ENCODE measurements at places on chromosomes 5 and 9.

- DNase-seq: no peak
Observed at GRCh38 chr5:36619012-36619635, 12.7 kb downstream of the SLC1A3 start.

DNA sequence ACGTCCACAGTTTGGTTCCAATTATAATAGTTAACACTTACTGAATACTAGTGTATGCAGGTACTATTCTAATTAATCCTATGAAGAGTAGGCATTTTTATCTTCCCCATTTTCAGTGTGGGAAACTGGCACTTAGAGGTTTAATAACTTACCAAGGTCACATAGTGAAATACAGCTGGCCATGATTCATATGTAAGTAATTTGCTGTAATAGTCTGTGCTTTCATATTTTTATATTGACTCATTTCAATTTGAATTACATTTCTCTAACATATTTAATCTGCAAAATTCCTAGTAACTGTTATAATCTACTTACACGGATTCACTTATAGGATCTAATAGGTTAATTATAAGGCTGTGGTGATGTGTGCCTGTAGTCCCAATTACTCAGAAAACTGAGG, 19.4 kb downstream of the CCNH start:
- DNase-seq: peak; percentile 9

DNA sequence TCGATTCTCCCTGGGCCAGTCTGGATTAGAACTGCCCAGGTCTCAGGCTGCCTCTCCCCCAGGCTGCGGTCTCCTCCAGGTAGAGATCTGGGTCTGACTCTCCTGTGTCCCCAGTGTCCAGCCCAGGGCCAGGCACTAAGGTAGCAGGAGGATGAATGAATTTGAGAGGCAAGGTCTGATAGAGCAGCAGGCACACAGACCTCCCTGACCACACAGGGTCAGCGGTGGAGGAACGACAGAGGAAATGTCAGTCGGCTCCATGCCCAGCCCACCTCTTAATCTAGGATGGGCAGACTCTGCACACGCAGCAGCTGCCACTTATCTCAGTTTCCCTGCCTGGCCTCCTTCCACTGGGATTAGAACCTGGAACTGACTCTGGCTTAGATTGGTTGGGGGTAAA, 272.7 kb upstream of the MVB12B start:
- no peak for DNase-seq

GRCh38 chr5:67426961-67427849, 230.6 kb upstream of the CD180 start:
- DNase-seq: no peak

- no peak for DNase-seq
Observed at GRCh38 chr5:35177783-35178182, 52.5 kb downstream of the PRLR start.

GRCh38 chr5:13566871-13567339, 377.6 kb downstream of the DNAH5 start:
- no peak for DNase-seq

GRCh38 chr5:121399879-121400278, 451.8 kb upstream of the FTMT start:
- no peak for DNase-seq

- DNase-seq: no peak
Observed at GRCh38 chr9:124357721-124358361, 57.4 kb downstream of the PSMB7 start.

DNA sequence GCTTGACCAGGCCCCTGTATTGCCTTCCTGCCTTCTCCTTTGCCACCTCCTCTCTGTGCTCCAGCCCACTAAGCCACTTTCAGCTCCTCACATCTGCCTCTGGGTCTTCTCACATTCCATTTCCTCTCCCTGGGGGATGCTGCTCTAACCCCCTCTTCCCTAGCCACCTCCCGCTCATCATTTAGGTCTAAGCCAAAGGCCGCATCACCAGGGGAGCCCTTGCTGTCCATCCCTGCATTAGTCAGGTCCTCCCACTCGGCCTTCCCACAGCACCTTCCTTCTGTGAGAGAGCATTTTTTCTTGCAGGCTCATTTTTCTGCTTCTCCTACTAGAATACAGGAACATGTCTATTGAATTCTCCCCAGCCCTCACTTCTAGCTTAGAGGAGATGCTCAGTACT, 72.6 kb upstream of the GALNT10 start:
- no peak for DNase-seq

DNA sequence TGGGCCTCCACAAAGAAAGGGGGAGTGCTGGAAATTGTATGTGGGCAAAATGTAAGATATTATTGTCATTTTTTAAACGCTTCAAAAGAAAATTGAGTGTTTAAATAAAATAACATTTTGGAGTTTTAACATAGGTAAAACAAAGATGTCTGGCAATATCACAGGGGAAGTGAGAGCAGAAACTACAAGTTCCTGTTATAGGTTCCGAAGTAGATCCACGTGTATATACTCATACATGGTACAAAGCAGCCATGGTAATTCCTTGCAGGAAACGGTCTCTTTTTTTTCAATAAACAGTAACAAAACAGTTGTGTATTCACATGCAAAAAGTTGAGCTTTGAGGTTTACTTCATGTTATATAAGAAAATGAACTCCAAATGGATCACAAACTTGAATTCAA, 78.4 kb downstream of the MTRR start:
- DNase-seq: no peak

DNA sequence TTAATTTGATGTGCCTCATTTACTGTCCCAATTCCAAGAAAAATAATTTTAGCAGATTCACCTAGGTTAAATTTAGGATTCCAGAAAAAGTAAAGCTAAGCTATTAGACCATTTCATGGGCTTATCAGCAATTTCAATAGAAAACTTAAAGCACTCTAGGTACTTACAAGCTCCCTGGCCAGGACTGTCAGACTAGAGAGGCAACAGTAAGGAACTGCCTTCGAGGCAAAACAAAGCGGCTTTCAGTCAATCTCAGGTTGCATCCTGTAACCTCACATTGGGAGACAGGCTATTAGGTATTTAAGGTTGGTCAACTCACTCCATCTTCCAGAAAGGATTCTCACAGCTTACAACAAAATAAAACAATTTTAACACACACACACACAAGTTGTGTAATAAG, 48.7 kb upstream of the FSD1L start:
- DNase-seq: no peak

- DNase-seq: no peak
Observed at GRCh38 chr5:54002779-54003178, 307.6 kb downstream of the ARL15 start.

DNA sequence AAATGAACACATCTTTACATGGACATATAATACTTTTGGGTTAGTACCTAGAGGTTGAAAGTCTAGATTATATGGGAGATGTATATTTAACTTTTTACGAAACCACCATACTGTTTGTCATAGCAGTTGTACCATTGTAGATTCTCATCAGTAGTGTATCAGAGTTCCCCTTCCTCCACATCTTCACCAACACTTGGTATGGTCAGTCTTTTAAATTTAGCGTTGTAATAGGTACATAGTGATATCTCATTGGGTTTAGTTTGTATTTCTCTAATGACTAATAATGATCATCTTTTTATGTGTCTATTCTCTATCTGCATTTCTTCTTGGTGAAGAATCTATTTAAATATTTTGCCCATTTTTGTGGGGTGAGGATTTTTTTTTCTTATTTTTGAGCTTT, 137.5 kb downstream of the NR3C1 start:
- DNase-seq: no peak

DNA sequence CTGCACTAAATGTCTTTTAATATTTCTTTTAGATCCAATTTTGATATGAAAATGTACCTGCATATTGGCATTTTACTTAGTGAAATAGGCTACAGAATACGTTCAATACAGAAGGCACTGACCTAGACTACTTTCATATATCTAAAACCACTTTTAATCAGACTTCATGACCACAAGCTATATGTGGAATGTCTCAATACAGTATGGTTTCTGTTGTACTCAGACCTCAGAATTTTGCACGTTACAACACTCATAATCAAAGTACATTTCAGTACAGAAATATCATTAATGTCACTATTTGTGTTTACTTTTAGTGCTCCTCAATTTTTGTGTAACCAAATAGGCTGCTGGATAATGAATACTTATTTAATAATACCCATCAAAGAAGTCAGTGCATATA, 74.8 kb downstream of the MEF2C start:
- DNase-seq: no peak

- no peak for DNase-seq
Observed at GRCh38 chr5:31918739-31919138, 255.4 kb downstream of the GOLPH3 start.

DNA sequence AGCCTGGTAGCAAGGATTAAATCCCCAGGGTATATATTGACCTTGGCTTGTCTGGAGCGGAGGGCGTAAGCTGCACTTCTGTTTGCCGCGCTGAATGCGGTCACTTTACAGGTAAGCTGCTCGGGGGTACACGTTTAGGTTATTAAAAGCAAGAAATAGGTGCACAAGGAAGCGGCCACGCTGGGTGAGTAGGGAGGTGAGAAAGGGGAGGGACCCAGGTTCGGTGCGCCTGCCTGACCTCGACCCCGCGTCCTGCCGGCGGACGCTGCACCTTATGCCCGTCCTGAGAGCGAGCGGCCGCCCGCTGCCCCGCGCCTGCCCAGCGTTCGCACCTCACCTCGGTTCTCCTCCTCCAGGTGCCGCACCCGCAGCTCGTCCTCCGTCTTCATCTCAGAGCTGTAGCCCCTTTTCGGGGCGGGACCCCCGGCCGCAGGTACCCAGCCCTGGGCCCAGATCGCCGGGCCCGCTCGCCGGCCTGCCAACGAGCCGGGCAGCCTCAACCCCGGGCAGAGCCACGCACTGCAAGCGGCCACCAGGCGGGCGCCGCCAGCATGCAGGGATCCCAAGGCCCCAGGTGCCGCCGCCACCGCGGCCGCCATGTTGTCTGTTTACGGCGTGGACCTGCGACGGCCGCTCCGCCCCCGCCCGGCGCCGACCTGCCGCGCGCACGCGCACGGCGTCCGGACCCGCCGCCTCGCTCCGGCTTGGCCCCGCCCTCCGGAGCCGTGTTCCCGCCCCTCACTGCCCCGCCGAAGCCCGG, at the start of gene AUH:
Gene AUH, minus strand, starts transcription at position 628 of the 760 bp plus-strand sequence. Its CDS starts 29 bp downstream, at position 599.
- DNase-seq: peak; percentile 88

- DNase-seq: peak; percentile 42
Observed at GRCh38 chr5:69415584-69415958, 655 bp downstream of the MARVELD2 start.

GRCh38 chr9:126154182-126154827, 172.3 kb upstream of the MVB12B start:
- DNase-seq: no peak

GRCh38 chr9:112489039-112489546, 2.5 kb downstream of the KIAA1958 start:
- DNase-seq: no peak

GRCh38 chr5:96433066-96433447, at the start of gene PCSK1:
TSS of gene PCSK1 (minus strand) at chr5:96433248. CDS start at chr5:96433042, 206 bp downstream.
- no peak for DNase-seq

DNA sequence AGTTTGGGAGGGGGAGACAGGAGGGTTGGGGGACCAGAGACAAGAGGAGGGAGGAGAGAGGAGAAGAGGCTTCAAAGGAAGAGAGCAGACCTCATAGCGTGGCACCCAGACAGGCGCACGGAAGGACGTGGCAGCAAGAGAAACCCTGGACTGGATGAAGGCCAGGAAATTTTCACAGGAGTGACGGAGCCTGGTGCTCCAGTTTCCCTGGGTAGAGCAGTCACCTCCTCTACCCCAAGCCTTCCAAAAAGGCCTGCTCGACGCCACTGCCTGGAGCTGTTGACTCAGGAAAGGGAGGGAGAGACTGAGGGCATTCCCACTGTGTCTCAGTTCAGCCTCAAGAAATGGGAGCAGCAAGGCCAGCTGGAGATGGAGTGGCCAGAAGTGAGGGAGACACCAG, 19.3 kb downstream of the AK8 start:
- no peak for DNase-seq

DNA sequence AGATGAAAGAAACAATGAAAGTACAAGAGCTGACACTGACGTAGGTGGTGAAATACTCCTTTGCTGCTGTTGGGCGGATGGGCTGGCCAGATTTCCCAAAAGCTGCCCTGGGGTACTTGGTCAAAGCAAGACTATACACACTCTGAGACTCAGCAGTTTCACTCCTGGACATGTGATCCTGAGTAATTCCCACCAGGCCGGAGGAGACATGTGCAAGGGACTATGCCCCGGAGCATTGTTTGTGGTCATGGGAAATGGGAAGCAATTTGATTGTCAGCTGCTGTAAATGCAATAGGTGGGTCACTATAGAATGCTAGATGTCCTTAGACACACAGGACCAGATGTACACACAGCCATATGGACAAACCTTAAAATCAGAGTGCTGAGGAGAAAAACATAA, 116.1 kb downstream of the DCP2 start:
- DNase-seq: no peak

- DNase-seq: no peak
Observed at GRCh38 chr9:88947581-88948573, 43.4 kb upstream of the S1PR3 start.

DNA sequence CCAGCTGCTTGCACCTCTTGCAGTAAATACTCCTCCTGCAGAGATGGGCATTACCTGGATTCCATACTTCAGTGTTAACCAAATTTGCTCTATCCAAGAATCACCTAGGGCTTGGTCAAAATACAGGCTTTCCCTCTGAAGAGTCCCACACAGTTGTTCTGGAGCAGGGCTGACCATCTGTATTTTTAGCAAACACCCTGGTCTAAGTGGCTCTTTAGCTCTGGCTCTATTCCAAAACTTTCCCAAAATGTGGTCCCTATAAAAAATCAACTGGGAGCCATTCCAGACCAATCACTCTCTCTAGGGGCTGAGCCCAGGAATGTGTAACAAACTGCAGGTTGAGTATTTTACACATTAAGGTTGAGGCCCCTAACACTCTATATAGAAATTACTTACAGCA, 153.7 kb downstream of the SPOCK1 start:
- DNase-seq: no peak

- DNase-seq: no peak
Observed at GRCh38 chr5:39219437-39219836, at the start of gene FYB1. TSS of gene FYB1 (minus strand) at chr5:39219563. CDS start at chr5:39202960, 16,603 bp downstream.

DNA sequence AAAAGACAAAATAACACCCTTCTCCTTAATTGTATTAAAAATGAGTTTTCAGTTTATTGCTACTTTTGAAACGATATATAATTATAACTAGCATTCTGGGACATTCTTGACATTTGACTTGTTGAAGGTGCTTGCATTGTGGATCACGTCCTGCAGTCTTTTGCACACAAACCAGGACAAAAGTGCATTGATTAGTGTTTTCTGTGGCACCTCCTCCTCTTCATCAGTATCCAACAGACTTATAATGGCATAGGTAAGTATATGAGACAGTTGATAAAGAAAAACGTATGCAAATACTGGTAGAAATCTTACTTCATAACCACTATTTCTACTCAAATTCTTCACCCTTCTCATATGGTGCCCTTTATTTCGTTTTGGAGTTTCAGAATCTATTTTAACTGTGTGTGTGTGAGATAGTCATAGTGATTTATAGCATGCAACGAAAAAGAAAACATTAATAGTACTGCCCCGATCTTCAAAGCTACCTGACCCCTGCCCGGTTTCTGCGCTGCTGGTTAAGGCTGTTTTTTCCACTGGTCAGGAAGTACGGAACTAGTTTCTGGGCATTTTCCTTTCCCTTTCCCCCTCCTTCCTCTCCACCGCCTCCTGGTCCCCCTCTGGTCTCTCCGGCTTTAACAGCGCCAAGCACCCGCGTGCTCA, 639 bp upstream of the RASA1 start:
- no peak for DNase-seq

- DNase-seq: peak; percentile 28
Observed at GRCh38 chr5:6745706-6746222, 32.5 kb downstream of the TENT4A start.

Measured in LoVo (cell line).